Large intestine (tissue), 12 donors: ENCODE measurements at places on chromosomes 5 and 9. TPM values are rescaled to one million over a fixed set of nuclear protein-coding genes. Genes with fewer than 3 reads are reported as not detected.

GRCh38 chr5:51487952-51488351 lies 104.7 kb downstream of the ISL1 start:
- DNase-seq, result no peak

DNA sequence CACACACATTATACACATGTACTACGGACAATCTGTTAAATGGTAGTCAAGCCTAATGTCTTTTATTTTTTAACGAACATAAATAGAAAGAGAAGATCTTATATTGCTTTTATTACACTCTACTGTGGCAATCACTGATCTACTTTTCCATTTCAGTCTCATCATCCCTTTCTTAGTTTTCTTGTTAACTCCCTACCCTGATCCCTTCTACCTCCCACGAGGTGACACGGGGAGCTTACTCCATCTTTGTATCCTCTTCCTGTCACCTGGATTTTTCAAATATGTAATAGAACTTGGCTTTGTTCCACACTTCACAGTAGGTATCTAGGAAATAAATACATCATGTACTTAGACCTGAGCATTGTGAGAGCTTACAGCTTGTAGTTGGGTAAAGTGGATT lies 211.0 kb downstream of the PIK3R1 start:
- DNase-seq, result no peak

GRCh38 chr5:18576586-18576985 lies 942.3 kb downstream of the TAF11L14 start:
- DNase-seq, result no peak

The TUSC1 gene
- polyA plus RNA-seq, result 13.2 TPM

The FIBCD1 gene
- polyA plus RNA-seq, result 1.5 TPM

The LCN2 gene
- polyA plus RNA-seq, result 0.93 TPM
